ENCODE measurements at places on chromosomes 16 and 17. TPM values are rescaled to one million over a fixed set of nuclear protein-coding genes. Genes with fewer than 3 reads are reported as not detected.

The PRAC1 gene
- not detected for total RNA-seq

DNA sequence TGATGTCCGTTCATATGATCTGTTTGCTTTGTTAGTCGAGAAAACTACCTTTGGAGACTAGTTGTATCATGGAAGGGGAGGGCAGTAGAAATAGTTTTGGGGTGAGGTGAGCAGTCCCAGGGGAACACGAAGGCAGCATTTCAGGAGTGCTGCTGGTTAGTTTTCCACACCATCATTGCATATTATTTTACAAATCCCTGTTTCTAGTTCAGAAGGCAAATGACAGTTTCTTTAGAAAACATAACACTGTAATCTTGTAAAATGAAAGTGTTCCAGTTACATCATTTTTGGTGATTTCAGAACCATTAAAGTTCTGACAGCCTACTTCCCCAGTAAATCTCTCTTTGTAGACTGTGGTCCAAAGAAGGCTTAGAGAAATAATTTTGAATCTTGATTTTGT, 25.4 kb downstream of the BANP start:
- no peak for DNase-seq

DNA sequence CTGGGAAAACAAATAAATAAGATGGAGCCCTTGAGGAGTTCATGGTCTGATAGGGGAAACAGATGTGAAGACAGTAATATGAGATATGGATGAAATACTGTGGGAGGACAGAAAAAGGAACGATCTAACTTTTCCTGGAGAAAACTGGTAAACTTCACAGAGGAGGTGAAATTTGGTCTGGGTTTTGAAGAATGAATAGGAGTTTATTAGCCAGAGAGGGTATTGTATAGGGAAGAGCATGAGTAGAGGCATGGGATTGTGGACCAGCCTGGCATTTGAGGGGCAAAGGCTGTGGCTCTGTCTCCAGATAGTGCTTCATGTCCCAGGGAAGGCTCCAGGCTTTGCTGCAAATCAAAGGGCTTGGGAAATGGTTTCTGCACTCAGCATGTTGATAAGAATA, 1.6 kb downstream of the LPO start:
- DNase-seq, result no peak

DNA sequence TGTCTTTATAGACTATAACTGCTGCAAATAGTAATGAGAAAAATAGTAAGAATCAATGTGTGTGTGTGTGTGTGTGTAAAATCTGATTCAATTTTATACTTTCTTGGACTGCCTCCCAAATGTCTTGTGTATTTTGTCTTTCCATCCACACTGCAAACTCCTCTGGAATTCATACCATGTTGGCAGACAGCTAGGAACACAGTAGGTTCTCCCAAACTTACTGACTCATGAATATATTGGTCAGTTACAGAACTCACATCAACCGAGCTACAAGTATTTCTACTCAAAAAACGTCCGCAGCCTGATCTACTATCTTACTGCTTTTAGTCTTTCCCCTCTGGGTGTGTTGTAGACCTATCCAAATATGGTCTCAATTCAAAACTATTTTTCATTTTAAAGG, 542.7 kb upstream of the PSMD7 start:
- DNase-seq, result no peak

Data from endothelial cell of umbilical vein (primary cell).